ENCODE measurements at places on chromosomes 16 and 17.

- DNase-seq = no peak
These were observed 721.5 kb downstream of the MAF start for GRCh38 chr16:78879011-78879410.

DNA sequence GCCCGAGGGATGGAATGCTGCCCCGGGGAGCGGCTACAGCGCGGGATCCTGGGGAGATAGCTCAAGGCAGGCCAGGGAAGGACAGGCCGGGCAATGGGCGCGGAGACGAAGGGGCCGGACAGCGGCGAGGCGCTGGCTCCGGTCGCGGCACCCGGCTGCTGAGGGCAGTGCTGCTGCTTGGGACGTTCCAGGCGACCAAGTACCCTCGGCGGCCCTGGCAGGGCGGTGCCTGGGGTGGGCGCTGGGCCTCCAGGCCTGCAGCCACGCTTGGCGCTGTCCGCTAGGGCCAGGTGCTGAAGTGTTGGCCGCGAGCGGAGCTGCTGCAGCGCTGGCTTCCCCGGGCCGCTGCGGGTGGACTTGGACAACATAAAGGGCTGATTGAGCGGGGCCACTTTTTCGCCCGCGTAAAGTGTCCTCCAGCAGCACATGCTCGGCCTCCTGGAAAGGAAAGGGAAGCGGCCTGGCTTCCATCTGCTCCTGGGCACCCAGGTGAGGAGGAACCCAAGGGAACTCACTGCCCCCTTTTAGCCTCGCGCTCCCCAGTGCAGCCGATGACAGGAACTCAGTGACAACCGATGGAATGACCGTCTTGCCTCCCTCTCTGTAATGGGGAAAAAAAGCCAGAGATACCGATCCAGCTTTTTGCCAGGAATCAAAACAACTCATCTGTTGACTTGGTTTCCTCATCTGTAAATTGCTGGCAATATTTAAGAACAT lies 23.7 kb downstream of the CLEC3A start:
- DNase-seq = peak; percentile 78

DNA sequence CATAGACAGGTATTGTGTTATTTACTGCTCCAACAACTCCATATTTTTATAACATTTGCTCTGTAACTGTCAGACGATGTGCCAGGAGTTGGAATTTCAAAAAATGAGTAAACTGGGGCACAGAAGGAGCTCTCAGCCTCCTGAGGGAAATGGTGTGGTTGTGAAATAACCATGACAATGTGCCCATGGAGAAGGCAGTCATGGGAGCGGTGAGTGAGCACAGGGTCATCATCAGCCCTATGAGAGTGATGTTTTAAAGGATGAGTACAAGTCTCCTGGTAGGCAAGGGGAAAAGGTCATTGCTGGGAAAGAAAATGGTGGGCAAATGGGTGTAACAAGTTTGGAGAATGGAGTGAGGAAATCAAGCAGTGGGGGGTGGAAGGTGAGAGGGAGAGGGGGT lies 115.0 kb upstream of the SEC14L1 start:
- DNase-seq = no peak

- no peak for DNase-seq
These were observed 93.7 kb downstream of the SDK2 start for GRCh38 chr17:73550556-73550955.

- DNase-seq = no peak
These were observed 26.9 kb downstream of the IRX5 start for GRCh38 chr16:54957403-54958166.

GRCh38 chr17:2777242-2777867 lies 18.9 kb upstream of the RAP1GAP2 start:
- no peak for DNase-seq

- no peak for DNase-seq
These were observed 2.6 kb downstream of the CACNA1H start for GRCh38 chr16:1155353-1156054.

GRCh38 chr16:72474501-72475123 lies 302.7 kb upstream of the PMFBP1 start:
- DNase-seq = no peak

GRCh38 chr17:58605986-58606385 lies 85.9 kb downstream of the TEX14 start:
- no peak for DNase-seq

DNA sequence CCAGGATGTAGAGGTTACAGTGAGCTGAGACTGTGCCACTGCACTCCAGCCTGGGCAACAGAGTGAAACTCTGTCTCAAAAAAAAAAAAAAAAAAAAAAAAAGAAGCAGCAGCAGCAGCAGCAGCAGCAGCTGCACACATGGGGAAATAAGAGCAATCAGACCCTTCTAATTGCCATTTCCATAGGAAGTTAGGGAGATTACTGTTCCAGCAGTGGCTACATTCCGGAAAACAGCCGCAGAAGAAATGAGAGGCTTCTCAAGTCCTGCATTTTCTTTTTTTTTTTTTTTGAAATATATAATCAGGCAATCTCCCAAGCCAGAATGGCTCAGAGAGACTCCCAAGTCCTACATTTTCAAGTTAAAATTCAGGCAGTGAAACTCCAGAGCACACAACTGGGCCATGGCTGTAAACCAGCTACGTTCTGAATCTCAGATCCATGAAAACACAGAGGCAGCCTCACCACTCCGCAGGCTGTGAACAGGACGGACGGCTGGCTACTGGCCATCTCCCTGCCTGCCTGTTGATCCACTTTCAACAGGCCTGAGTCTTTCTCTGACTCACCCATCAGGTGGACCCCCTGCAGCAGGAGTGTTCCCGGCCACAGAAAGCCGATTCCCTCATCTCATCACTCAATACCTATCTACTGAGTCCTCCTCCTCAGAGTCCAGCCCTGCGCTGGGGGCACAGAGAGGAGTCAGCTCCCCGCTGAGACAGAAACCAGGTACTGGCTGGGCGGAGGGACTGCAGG lies 15.0 kb downstream of the TRPV1 start:
- DNase-seq = no peak

GRCh38 chr17:40315678-40316570 lies 6.9 kb downstream of the RARA start:
- DNase-seq = no peak

DNA sequence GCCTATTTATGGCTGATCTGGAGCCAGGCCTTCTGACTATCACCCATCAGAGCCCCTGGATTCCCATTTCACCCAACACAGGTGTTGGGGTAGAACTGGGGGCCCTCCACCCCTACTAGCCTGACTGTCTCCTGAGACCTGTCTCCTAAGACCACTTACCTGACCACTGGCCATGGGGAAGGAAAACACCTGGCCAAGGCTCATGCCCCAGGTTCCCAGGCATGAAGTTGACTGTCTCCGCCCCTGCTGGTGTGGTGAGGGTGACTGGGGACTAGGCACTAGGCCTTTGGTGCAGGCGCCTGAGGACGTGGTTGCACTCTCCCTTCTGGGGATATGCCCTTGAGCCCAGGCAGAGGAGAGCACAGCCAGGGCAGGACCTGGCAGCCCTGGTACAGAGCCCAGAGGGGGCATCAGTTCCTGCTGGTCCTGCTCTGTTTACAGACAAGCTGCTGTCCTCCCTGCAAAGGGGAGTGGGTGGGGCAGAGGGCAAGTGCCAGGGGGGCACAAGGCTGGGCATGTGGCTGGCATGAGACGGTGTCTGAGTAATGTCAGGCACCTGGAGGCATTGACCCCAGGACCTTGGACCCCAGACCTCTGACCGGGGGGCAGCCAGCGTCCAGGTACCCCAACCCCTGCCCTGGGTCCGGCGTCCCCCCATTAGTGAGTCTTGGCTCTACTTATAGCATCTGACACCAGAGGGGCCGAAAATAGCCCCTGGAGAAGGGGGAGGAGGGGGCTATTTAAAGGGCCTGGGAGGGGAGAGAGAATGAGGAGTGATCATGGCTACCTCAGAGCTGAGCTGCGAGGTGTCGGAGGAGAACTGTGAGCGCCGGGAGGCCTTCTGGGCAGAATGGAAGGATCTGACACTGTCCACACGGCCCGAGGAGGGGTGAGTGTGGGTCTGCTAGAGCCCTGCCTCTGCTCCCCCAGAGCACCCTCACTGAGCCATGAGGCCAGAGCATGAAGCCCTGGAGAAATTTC lies at the start of gene TCAP:
TCAP (plus strand) TSS at position 769 of the 981 bp plus-strand sequence; CDS start at position 780, 11 bp downstream.
- DNase-seq = peak; percentile 71

GRCh38 chr17:82091264-82092066 lies 6.6 kb downstream of the FASN start:
- no peak for DNase-seq

DNA sequence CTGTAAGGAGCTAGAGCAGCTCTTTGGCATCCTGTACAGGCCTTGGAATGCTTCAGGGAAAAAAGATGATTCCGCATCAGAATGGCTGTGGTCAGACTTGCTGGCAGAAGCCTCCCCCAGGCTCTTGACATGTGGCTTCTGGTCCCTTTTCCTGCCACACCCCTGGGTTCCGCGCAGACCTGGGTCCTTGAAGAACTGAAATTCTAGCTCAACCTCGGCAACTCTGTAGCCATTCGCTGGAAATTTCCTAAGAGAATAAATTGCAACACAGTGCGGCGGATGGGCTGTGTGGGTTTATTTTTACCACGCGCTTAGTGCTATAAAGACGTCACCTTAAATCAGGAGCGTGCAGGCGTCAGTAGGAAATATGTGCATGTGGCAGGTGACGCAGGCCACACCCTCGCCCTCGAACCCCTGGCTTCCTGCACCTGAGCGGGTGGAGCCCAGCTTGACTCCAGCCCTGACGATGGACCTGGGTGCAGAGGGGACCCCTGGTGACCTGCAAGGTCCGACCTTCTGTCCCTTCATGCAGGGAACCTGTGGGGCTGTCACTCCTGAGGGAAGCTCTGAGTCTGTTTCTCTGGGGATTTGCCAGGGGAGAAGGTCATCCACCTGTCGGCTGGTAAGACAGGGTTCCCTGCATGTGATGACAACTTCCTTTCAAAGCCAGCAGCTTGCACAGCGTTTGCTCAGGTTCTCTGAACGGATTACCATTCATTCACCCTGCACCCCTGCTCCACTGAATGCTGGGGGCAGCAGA lies 46.3 kb downstream of the METRNL start:
- peak; percentile 72 for DNase-seq

GRCh38 chr17:17814162-17815061 lies 22.4 kb downstream of the SREBF1 start:
- no peak for DNase-seq

DNA sequence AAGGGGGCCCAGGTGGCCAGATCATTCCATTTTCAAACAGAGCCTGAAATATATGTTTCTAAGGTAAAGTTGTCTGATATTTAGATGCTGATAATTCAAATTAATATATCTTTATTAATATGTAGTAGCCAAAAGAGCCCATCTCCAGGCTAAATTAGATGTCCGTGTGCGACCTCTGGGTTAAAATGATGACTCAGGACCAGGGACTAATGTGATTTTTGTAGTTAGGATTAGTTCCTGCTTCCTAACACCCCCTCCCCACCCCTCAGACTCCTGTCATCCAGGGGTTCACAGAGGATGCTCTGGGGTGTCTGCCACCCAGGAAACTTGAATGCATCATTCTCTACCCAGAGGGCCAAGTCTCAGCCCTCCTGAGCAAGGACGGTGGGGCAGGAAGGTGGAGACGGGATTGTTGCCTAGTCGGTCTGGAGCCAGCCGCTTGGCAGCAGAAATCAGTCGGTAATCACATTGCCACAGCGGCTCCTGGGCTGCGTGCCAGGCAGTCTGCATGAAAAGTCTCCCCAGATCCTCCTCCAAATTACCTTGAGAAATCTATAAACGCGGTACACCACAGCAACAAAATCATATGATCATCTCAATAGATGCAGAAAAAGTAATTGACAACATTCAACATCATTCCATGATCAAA lies 29.8 kb downstream of the CNGB1 start:
- DNase-seq = no peak

- DNase-seq = no peak
These were observed 8.8 kb upstream of the CEP112 start for GRCh38 chr17:66200685-66201092.

DNA sequence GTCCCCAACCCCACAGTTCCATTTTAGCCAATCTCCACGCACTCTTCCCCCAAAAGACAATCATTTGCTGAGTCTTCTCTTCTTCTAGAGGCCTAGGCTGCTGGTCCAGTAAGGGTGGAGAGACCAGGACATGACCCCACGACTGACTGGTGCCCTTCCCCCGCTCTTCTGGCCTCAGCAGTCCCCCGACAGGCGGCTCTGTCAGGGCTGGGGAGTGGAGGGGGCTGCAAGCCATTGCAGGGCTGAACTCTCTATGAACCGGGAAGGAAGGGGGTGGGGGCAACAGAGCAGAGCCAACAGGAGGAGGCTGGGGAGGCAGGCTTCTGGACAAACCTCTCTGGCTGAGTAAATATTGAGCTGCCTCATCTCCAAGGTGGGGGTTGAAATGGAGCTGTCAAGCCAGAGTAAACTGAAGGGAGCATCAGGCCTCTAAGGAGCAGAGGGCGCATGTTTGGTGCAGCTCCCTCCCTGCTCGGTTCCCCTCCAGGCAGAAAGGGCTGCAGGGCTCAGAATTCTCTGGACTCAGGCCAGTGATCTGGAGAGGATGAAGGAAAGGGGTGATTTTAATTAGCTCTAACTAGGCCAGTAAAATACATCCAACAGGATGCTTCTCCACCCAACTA lies 8.7 kb downstream of the HOXB1 start:
- DNase-seq = no peak

DNA sequence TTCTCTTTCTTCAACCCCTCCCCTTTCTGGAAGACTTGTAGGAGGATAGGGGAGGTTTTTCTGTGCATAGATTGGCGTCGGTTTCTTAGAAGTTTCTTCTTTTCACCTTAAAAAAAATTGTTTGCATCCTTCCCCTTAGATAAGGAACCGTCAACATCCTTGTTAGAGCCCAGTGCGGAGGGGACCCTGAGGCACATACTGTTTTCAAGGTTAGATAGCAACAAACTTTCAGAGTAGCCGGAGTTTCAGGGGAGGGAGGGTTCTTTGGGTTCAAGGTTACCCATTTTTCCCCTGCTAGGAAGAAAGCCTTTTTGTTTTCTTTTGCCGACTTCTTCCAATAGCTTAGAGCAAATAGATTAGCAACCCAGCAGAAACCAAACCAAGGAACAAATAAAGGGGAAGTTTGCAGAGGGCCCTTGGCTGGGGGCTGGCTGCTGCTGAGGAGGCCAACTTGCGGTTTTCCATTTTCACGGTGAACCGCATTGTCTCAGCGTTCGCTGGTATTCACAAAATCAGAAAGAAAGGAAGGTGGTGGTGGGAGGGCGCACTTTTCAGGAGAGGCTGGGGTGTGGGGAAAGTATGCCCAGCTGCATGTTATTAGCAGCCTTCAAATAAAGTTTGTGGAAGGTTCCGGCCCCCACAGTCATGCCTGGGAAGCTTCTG lies 28.8 kb downstream of the MSI2 start:
- DNase-seq = peak; percentile 80

- peak; percentile 72 for DNase-seq
These were observed 729 bp downstream of the ADORA2B start for GRCh38 chr17:15945527-15946191.

GRCh38 chr17:15213381-15214087 lies 51.6 kb downstream of the PMP22 start:
- DNase-seq = no peak

GRCh38 chr16:73171380-73171779 lies 123.5 kb upstream of the ZFHX3 start:
- no peak for DNase-seq

DNA sequence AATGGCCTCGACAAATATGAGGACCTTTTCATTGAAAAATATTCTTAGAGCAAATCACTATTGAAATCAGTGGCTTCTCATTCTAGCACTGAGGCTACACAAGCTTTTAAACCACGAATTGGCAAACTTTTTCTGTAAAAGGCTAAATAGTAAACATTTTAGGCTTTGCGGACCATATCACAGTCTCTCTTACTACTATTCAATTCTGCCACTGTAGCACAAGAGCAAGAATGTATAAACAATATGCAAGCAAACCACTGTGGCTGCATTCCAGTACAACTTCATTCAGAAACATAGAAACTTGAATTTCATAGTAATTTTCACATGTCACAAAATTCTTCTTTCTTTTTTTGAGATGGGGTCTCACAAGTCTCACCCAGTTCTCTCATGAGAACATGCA lies 49.1 kb downstream of the PHLPP2 start:
- no peak for DNase-seq

GRCh38 chr16:17261197-17261858 lies 209.4 kb downstream of the XYLT1 start:
- DNase-seq = no peak

Measured in spleen (tissue), 13 donors.